ENCODE measurements at places on chromosomes 4 and X. TPM values are rescaled to one million over a fixed set of nuclear protein-coding genes. Genes with fewer than 3 reads are reported as not detected.

Gene PASD1
- not detected for total RNA-seq

Gene SPANXN4
- not detected for total RNA-seq

Gene PPBP
- total RNA-seq: 1.2 TPM

Gene SULT1E1
- not detected for total RNA-seq

Gene STPG2
- total RNA-seq: not detected

Gene EXOC1L
- total RNA-seq: not detected

DNA sequence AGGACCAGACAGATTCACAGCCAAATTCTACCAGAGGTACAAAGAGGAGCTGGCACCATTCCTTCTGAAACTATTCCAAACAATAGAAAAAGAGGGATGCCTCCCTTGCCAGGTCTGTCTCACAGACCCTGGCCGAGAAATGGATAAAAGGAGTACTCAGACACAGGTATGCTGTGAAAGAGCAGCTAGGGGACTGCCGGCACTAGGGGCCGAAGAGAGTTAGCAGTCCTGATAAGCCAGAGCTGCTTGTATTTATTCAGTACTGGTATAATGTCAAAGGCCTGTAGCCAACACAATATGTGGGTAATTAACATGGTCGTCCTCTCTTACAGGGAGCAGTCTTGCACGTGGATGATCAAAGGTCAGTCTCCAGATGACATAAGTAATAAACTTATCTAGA lies 1042.1 kb upstream of the LCORL start:
- no peak for DNase-seq

GRCh38 chrX:129998021-129998420 lies 15.6 kb downstream of the BCORL1 start:
- no peak for DNase-seq

DNA sequence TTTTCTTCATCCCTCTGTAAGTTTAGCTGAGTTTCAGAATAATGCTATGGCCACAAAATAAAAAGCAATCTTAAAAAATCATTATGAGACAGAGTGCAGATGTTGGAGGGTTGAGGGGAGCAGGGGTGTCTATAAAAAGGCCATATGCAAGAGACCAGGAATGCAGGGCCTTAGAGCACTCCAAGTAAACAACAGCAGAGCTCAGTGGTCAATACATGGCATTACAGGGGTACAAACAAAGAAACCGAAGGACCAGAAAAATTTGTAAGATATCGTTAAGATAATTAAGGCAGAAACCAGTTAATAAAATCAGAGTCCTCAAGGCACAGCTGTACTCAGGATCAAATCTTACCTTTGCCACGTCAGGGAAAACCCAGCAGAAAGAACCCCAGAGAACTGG lies 28.4 kb upstream of the NDST3 start:
- DNase-seq: no peak

DNA sequence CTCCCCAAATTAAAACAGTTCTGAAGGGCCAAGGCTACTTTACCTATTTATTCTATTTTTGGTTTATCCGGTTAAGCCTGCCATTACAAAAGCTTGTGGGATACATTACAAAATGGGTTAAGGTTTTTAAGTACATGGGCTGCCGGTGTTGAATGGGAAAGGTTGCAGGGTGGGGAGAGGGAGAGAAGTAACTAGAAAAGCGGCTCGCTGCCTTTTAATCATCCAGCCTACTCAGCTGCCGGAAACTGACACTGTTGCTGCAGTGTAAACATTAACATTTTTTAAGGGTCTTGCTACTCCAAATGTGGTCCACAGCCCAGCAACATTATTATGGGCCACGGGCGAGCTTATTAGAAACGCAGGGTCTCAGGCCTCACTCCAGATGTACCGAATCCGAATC lies 1.5 kb upstream of the IL1RAPL1 start:
- no peak for DNase-seq

- peak; percentile 69 for DNase-seq
These were observed 194.7 kb downstream of the PTTG2 start for GRCh38 chr4:38154681-38155588.

GRCh38 chr4:8938623-8939022 lies 67.0 kb upstream of the HMX1 start:
- no peak for DNase-seq

GRCh38 chr4:168357941-168358340 lies 39.4 kb upstream of the DDX60 start:
- no peak for DNase-seq

GRCh38 chrX:46704767-46705386 lies 54.0 kb downstream of the SLC9A7 start:
- no peak for DNase-seq

- no peak for DNase-seq
These were observed 437.5 kb upstream of the FGF16 start for GRCh38 chrX:77009691-77010090.

DNA sequence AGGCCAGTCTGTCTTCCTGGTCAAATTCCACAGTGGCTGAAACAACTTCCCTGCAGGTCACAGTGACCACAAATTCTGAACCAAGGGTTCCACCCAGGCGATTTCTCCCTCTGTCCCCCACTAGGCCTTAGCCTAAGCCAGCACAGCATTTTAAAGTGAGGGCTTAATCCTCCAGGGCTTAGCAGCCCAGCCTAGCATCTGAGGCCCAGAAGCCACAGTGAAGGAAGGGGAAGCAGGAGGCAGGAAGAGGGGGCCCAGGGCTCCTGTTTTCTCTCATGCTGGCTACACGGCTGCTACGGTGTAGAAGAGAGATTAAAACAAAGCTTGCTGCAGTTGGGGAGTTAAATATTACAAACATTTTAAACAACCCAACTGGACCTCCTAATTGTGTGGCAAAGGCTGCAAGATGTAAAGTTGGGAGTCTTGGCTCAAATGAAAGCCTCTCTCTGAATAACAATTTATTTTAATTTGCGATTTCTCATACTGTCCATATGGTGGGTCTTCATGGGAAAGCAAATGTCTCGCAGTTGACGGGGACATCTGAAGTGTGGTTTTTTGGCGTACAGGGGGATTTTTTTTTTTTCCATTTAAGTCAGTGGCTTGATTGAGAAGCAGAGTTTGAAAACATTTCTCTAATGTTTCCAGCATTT lies 170.8 kb upstream of the RAI2 start:
- no peak for DNase-seq

DNA sequence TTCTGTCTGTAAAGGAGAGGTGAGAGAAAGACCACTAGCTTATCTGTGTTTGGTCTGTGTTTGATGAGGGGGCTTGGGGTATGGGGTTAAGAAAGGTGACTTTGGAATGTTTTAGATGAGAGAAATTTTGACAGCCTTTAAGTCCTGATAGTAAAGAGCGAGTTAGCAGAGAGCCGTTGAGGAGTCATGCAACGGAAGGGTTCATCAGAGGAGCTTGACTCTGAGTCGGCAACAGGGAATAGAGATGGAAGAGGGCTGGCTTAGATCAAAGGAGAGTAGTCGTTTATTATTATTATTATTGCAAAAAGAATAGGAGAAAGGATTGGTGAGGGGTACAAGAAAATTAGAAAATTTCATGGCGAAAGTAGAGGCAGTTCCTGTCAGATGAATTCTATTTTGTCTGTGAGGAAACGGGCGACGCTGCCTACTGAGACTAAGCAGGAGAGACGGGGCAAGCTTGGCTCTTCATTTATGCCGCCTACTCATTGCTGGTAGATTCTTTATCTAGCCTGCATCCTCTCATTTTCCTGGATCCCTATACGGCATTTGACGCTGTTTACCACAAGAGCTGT lies 473 bp upstream of the VAMP7 start:
- DNase-seq: no peak

GRCh38 chrX:153636716-153637115 lies 10.3 kb upstream of the DUSP9 start:
- no peak for DNase-seq

- no peak for DNase-seq
These were observed 44.9 kb upstream of the SMAD1 start for GRCh38 chr4:145436796-145437195.

- no peak for DNase-seq
These were observed 6.1 kb downstream of the IL9R start for GRCh38 chrX:156003486-156004185.

- DNase-seq: no peak
These were observed 559 bp downstream of the SLC9A7 start for GRCh38 chrX:46758163-46758955.
